ENCODE measurements at places on chromosomes 3 and 15.

DNA sequence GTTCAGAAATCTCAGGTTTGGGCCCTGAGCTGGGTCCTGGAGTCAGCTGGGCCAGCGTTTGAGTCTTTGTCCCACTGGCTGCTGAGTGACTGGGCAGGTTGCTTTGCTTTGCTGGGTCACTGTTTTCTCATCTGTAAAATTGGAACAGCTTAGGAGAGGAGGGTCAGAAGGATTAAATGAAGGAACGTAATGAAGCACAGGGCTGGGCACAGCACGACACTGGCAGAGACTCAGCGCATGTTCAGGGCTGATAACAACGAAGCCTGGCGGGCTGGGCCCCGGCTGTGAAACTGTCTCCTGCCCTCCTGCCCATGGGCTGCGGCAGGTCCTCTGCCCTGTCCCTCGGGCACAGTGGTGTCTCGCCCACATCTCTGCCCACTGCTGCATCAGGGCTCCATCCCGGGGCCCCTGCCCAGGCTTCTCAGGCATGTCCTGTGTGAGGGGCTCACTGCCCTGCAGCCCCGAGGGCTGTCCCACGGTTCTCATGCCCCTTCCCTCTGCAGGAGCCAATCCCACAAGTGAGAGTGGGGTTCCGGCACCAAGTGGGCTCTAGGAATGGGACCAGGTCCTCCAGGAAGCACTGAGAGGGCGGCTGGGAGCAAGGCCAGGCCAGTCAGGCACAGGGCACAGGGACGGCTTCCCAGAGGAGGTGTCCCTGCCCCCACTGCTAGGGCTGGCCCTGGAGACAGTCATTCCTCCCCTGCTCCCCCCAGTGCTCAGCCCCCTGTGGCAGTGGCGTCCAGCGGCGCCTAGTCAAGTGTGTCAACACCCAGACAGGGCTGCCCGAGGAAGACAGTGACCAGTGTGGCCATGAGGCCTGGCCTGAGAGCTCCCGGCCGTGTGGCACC lies 88.0 kb downstream of the TBC1D2B start:
- no peak for DNase-seq

- no peak for DNase-seq
Measured at GRCh38 chr15:60394689-60395097, 3.1 kb downstream of the ANXA2 start.

DNA sequence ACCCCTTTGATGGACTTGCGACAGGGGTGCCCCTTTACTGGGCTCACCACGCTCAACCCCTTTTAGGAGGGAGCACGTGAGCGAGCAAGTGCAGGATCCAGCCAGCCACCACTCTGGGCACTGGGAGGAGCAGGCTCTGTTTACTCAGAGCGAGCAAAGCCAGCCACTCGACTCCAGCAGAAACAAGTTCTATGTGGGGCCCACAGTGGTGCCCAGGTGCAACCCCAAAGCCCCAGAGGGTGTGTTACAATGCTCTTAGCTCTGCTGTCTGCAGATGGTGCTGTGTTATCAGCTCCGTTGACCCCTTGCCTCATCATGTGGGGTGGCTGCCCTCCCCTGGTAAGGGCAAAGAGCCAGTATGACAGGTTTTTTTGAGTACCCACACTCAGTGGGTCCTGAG lies 120.3 kb upstream of the SUCLG2 start:
- no peak for DNase-seq

- DNase-seq, result no peak
Measured at GRCh38 chr3:189394599-189395121, 222.9 kb downstream of the TPRG1 start.

DNA sequence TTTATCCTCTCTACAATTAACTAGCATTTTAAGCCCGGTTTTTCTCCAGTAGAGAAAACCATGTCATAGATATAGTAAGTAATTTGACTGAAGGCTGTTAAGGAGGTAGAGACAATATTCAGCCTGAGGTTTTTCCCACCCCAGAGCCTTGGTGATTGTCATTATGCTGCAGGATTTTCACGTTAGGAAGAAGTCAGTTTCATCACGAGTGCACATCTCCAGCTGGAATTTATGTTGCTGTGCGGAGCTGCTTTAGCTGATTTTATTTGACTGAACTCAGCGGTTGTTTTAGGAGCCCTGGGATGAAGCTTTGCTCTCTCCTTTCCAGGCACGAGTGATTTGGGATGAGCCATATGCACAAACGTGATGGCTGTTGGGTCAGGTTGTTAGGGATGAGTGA lies 271.3 kb upstream of the RGMA start:
- no peak for DNase-seq

- DNase-seq, result no peak
Measured at GRCh38 chr3:105413343-105413887, 46.7 kb downstream of the ALCAM start.

DNA sequence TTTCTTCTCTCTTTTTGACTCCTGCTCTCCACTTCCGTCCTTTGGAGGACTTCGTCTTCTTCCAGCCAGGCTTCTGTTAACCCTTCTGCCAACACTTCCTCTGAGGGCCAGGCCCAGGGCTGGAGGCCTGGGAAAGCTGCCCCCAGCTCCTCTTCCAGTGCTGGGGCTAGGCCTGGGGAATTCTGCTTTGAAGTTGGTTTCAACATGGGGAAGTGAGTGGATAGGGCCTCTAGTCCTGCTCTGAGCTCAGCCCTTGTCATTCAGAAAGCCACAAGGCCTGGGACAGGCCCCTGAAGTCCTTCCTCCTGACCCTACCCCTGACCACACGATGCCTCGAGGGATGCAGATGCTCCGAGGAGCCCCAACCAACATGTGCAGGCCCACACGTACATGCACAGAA lies 53.9 kb upstream of the HERC1 start:
- DNase-seq, result no peak

GRCh38 chr15:100760357-100760903 lies 119.2 kb upstream of the ALDH1A3 start:
- no peak for DNase-seq

GRCh38 chr3:66299891-66300290 lies 79.1 kb downstream of the SLC25A26 start:
- DNase-seq, result no peak

- no peak for DNase-seq
Measured at GRCh38 chr3:194311000-194311399, 40.1 kb downstream of the CPN2 start.

- no peak for DNase-seq
Measured at GRCh38 chr15:48400086-48400485, 68.9 kb downstream of the DUT start.

DNA sequence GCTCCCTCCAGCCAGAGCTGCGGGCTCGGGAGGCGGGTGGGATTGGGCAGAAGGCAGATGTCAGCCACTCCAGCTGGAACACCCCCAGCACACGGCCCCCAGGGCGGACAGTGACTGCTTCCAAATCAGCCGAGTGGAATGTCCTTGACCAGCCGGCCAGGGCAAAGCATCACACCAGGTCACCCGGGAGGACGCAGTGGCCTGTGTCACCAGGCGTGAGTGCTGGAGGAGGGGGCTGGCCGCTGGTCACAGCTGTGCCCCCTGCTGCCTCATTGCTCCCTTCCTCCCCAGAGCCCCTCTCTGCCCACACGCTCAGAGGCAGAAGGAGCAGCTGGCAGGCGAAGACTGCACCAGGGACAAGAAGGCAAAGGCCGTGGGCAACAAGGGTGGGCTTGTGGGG lies 33.5 kb downstream of the NTRK3 start:
- no peak for DNase-seq

GRCh38 chr15:44711096-44711742 lies at the start of the genes B2M and PATL2:
Gene B2M, plus strand, starts transcription at chr15:44711517. Its CDS starts 30 bp downstream, at chr15:44711547.
Gene PATL2, minus strand, starts transcription at chr15:44711323. Its CDS starts 34,833 bp downstream, at chr15:44676490.
- peak; percentile 91 for DNase-seq

GRCh38 chr3:3631114-3631513 lies 168.1 kb upstream of the LRRN1 start:
- DNase-seq, result no peak

DNA sequence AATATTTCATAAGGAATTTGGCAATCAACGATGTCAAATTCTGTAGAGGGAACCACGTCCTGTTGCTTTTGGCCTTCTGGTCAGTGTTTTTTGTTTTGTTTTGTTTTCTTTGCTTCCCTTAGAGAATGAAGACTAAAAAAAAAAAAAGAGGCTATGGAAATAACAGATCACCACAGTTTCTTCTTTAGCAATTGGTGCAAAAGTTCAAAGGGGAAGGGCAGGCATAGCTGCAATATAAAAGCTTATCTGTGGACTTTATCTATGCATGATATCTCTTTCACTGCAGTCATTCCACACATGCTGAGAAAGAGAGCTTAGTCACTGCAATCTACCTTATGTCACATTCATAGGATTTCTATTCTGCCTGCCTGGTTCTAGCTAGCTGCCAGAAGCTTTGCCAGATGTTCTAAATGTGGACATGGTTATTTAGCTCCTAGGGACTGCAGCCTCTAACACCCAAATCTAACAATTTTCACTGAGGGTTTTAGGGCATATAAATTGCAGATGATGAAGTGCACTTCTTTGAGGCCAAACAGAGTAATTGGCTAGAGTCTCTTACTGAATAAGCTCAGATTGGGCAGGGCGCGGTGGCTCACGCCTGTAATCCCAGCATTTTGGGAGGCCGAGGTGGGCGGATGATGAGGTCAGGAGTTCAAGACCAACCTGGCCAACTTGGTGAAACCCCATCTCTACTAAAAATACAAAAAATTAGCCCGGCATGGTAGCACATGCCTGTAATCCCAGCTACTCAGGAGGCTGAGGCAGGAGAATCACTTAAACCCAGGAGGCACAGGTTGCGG lies 637.2 kb downstream of the NTRK3 start:
- DNase-seq, result peak; percentile 26

- no peak for DNase-seq
Measured at GRCh38 chr15:87623832-87624231, 632.7 kb downstream of the NTRK3 start.

GRCh38 chr3:98545940-98546339 lies 14.2 kb downstream of the GPR15 start:
- DNase-seq, result no peak

DNA sequence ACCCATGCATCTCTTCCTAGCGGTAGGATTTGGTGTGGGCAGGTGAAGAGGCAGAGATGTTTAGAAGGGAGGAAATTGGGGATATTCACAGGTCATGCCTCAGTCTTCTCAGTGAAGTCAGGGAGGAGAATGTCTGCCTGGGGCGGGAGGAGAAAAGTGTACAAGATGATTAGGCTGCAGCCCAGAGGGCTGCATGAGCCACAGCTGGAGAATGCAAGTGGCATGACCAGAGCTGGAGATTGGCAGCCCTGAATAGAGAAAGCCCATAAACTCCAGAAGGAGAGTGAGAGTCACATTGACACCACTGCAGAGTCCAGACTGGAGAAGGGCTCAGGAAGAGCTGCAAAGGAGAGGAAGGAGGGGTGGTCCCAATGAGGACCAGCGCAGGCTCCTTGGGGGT lies 22.6 kb downstream of the PDHB start:
- no peak for DNase-seq

DNA sequence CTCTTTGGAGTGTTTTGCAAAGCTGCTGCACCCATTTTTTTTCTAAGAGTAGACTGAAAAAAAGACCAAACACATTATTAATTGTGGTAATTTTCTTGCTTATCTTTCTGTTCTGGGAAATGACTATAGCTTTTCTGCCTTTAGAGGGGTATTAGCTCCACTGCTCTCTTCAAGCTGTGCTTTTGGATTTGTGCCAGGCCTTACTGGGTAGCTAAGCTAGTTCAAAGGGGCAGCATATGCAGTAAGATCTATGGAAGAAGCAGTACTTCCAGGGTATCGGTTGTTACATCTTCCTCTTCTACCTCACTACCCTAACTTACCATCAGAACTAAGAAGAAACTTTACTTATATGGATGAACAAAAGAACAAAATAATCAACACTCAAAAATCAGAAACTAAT lies 28.7 kb upstream of the ARIH1 start:
- DNase-seq, result no peak

GRCh38 chr3:192831111-192831644 lies 86.5 kb downstream of the MB21D2 start:
- peak; percentile 87 for DNase-seq

DNA sequence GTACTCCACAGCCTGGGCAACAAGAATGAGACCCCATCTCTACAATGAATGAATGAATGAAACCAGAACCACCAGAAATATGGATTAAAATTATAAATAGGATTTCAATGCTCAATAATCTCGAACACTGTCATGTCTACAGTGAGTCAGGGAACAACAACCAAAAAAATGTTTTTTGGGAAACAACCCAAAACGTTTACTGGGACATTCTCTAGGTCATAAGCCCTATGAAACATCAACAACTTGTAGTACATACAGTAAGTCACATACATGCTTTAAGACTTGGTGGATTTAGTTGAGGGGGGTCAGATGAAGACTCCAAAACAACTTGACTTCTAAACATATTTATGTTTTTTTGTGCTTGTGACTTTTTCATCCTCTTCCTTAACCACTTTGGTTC lies 511.2 kb downstream of the FOXP1 start:
- DNase-seq, result no peak

DNA sequence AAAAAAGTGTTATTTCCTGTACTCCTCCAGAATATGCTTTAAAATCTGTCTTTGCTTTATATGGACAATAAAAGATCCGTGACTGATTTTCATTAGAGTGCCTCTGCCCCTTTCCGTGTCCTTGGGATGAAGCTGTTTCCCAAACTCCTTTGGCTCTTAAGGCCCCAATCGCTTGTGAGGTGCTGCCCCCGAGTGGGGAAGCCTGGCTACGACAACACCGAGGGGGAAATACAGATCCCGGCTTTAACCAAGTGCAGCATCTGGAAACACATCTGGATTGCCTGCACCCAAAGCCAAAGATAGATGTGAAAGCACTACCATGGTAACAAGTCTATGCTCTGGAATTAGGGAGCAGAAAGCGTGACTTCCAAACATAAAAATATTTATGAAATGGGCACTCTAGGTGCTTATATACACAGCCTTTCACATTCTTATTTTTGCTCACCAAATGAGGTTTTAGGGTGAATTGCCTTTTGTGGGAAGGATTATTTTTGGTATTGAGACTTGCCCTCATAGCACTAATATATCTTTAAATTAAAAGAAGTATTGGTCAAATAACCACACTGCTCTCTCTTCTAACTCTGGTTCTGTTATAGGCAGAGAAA lies 40.6 kb upstream of the ADCY5 start:
- peak; percentile 26 for DNase-seq

DNA sequence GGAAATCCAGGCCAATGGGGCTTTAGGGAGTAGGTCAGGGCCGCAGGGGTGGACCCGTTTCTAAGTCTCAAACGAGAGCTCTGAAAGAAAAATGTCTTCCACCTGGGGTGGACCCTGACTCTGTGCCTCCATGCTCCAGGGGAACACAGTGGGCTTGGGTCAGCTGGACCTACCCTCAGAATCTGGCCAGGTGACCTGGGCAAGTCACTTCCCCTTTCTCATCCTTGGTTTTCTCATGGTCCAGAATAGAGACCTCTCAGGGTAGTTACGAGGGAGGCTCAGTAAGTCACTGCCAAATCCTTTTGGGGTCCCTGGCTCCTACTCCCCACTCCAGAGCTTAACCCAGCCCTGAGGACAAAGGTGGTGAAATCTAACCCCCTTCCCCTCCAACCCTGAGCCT lies 25.8 kb downstream of the EFCAB12 start:
- DNase-seq, result no peak

DNA sequence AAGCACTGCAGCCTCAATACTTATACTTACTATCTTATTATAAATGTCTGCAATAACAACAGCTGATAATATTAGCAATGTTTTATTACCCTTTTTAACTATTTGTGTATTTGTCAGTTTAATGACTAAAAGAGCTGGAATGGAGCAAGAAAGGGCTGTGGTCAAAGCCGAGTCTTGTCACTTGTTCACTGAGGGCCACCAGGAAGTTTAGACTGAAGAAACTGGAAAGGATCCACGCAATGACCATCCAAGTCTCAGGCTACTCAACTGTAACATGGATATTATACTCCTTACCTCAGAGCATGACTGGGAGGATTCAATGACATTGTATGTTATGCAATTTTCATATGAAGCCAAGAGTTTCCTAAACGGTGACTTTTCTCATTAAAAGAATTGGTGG lies 90.4 kb downstream of the TJP1 start:
- no peak for DNase-seq

GRCh38 chr3:52216585-52217408 lies 8.6 kb downstream of the TLR9 start:
- peak; percentile 46 for DNase-seq

Measured in AG04450 (cell line).